ENCODE measurements at places on chromosomes 2 and 18.

DNA sequence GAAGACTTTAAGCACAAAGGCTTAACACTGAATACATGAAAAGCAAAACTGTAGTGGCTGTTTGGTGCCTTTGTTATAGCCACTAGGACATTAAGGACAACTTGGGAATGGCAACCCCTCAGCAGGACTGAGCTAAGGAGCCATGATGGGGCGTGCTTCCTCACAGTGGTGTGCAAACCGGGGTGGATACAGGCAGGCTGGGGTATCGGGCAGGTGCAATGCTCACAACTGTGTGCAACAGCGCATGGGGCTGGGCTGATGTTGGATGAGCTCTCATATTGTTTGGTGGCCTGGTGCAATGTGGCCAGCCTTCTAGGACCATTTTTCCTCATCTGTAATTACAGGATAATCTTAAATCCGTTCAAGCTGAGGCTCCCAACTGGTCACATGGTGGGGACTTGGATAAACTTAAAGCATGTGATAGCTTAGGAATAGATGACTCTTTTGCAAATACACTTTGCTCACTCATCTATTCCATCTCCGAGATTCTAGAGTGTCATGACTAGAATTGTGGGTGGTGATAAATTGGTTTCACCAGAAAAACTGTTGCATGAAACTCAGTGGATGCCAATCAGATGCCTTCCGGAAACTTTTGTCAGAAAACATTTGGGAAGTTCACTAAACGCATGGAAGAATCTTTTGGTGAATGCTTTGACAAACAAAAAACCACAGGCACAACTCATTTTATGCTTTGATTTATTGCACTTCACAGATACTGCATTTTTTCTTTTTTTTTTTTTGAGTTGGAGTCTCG, 116.5 kb downstream of the PXDN start:
- no peaks in the 10 kb centered on the region for H3K4me1 ChIP-seq
- H3K4me3 ChIP-seq = no peak overlapping the region
- H3K27me3 ChIP-seq = no peaks in the 10 kb centered on the region
- no peaks in the 10 kb centered on the region for H3K36me3 ChIP-seq
- no peak overlapping the region for H3K27ac ChIP-seq

DNA sequence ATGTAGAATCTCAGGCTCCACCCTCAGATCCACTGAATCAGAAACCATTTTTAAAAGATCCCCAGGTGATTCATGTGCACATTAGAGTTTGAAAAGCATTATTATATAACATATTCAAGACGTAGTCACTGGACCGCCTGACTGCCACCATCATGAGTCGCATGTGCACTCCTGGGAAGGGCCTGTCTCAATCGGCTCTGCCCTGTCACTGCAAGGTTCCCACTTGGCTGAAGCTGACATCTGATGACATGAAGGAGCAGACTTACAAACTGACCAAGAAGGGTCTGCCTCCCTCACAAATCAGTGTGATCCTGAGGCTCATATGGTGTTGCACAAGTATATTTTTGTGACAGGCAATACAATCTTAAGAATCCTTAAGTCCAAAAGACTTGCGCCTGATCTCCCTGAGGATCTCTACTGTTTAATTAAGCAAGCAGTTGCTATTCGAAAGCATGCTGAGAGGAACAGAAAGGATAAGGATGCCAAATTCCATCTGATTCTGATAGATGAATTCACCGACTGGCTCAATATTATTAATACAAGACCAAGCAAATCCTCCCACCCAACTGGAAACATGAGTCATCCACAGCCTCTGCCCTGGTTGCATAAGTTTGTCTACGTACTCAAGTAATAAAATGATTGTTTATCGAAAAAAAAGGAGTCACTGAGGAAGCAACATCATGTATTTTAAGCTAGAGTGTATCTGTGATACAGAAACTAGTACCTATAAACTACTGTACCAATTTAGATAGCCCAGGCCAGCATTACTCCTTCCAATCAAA, 26.2 kb downstream of the ATAD2B start:
- H3K4me3 ChIP-seq = no peak overlapping the region
- H3K27me3 ChIP-seq = no peaks in the 10 kb centered on the region
- DNase-seq = no peak
- H3K36me3 ChIP-seq = no peaks in the 10 kb centered on the region
- H3K27ac ChIP-seq = no peak overlapping the region

DNA sequence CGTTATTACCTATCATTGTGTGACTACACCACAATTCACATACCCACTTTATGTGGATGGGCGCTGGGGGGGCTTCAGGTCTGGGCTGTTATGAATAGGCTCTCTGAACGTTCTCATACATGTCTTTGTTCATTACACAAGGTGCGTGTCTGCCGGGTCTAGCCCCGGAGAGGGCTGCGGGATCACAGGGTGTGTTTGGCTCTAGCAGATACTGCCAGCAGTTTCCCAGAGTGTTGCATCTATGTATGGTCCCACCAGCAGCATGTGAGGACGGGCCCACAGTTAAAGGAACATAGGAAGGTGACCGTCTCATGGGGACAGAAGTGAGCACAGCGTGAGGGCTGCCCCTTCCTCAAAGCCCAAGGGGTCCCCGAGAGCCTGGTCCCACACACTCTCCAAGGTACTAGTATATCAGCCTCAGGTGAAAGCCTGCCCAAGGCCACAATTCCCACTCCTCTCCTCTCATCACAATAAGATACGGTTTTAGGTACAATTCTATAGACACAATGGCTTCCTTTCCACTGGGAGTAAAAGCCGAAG, 48.8 kb downstream of the TFCP2L1 start:
- no peaks in the 10 kb centered on the region for H3K27me3 ChIP-seq
- H3K4me3 ChIP-seq = no peak overlapping the region
- no peak for DNase-seq
- H3K36me3 ChIP-seq = no peaks in the 10 kb centered on the region

- no peaks in the 10 kb centered on the region for H3K27me3 ChIP-seq
- H3K27ac ChIP-seq = no peak overlapping the region
- H3K36me3 ChIP-seq = no peaks in the 10 kb centered on the region
- no peak overlapping the region for H3K4me3 ChIP-seq
- DNase-seq = no peak
Measured at GRCh38 chr18:23826850-23827620, 137.8 kb downstream of the LAMA3 start.

GRCh38 chr18:26697186-26697884, 149.0 kb upstream of the KCTD1 start:
- H3K4me1 ChIP-seq = no peaks in the 10 kb centered on the region
- no peaks in the 10 kb centered on the region for H3K27me3 ChIP-seq
- H3K36me3 ChIP-seq = no peaks in the 10 kb centered on the region
- no peak for DNase-seq
- no peak overlapping the region for H3K27ac ChIP-seq
